ENCODE measurements at places on chromosomes 7 and 10. TPM values are rescaled to one million over a fixed set of nuclear protein-coding genes. Genes with fewer than 3 reads are reported as not detected.

CCDC146 gene
- 4.3 TPM for total RNA-seq

OR2A12 gene
- total RNA-seq, result not detected

SLC26A5 gene
- 1.9 TPM for total RNA-seq

ZNF727 gene
- total RNA-seq, result 5.5 TPM

EN2 gene
- not detected for total RNA-seq

ITGB8 gene
- total RNA-seq, result 4.6 TPM

DRGX gene
- total RNA-seq, result not detected

IFIT1B gene
- not detected for total RNA-seq

UCN3 gene
- total RNA-seq, result 1.2 TPM

TLL2 gene
- not detected for total RNA-seq

FAM24B gene
- 3.6 TPM for total RNA-seq

EPDR1 gene
- 70.3 TPM for total RNA-seq

DNA sequence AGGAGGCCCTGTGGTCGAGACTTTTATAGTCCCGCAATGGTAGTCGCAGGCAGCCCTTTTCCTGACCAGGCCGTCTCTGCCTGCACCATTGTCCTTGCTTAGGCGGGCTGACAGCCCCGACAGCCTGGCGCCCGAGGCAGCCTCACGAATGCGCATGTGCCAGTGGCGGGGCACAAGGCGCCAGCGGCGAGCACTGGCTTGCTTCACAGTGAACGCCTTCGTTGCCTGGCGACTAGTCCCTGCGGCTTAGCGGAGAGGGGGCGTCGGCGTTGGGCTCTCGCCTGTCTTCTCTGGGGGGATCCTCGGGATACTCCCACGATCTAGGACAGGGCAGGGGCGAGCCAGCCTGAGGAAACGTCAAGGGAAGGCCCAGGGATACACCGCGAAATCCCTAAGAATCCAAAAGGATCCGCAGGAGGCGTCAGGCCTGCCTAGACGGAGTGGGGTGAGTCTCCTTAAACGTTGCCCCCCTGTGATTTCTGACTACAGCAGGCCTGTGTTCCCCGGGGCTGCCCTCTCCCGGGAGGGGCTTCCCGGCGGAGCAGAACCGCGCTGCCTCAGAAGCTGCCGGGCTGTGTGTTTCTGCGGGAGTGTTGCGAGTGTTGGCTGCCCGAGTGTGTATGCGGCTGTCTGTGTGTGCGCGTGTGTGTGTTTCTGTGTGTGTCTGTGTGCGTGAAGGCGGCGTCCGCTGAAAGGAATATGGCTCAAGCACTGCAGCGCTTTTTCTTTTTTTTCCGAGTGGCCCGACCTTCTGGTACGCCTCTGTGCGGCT is 20.5 kb upstream of the ZNF273 start:
- peaks cover 19% of the 10 kb centered on the region for H3K27me3 ChIP-seq
- H3K27ac ChIP-seq, result no peak overlapping the region
- DNase-seq, result peak; percentile 78
- H3K4me3 ChIP-seq, result peak overlapping the region; percentile 41

DNA sequence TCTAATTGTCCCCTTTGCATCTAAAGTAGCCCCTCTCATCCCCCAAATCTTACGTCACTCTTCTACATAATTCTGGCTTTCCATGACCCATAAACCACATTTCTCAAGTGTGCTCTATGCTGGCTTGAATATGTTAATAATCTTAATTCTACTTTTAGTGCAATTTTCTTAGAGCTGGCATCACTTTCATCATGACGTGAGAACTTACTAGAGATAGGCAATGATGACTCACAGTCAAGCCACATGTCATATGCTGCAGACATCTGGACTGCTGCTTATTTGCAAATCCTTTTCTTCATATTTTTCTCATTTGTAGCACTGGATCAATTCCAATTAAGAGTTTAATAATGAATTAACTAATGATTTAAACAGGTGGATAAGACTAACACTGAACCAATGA is 260.7 kb upstream of the PRKCQ start:
- H3K27me3 ChIP-seq, result no peaks in the 10 kb centered on the region
- no peaks in the 10 kb centered on the region for H3K4me1 ChIP-seq
- no peak for DNase-seq
- H3K27ac ChIP-seq, result no peak overlapping the region
- no peaks in the 10 kb centered on the region for H3K36me3 ChIP-seq

DNA sequence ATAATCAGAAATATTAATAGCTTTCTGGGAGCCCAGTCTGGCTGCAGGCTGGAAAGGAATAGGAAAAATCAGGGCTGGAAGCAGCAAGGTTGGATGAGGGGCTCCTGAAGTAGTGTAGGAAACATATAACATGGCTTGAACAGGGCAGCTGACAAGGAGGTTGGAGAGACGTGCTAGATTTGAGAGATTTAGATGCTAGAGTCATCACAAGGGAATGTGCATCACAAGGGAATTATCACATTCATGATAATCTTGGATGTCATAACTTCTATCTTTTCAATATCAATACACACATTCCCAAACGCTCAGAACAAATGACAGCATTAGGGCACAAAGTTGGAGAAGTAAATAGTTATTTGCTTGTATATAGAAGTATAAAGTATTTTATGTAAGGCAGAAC is 120.9 kb upstream of the EGFR start:
- H3K27me3 ChIP-seq, result no peaks in the 10 kb centered on the region
- no peak overlapping the region for H3K4me3 ChIP-seq

- H3K36me3 ChIP-seq, result no peaks in the 10 kb centered on the region
- no peak overlapping the region for H3K4me3 ChIP-seq
- peaks cover 69% of the 10 kb centered on the region for H3K4me1 ChIP-seq
- peak overlapping the region; percentile 85 for H3K27ac ChIP-seq
These were observed 61.6 kb downstream of the GRK5 start for GRCh38 chr10:119268871-119269506.

DNA sequence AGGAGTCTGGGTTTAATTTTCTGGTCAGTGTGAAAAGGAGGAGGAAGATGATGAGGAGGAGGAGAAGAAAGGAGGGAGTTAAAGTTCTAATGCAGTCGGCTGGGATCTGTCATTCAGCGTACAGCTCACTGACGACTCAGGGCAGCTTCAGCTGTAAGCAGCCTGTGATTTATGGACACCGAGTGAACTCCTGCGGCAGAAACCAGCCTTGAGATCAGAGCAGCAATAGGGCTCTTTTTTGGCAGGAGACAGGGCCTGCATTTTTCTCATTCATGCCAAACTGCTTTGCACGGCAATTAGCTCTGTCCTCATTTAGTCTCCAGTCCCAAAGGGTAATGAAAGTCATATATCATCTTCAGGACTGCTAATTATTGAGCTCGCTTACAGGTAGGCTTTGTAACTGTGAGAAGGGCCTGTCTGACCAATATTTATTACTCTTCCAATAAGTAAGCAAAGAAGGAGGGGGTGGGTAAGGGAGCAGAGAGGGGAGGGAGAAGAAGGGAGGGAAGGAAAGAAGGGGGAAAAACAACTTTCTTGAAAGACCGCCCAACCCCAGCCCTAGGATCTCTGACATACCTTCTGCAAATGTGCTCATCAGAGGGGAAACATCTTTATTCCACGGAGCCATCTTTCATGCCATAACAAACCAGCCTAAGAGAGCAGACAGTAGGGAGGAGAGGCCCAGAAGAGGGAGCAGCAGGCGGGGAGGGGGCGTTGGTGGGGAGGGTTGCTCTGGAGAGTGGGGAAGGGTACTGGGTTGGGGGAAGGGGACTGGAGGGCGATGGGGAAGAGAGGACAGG is 48.1 kb upstream of the COMTD1 start:
- H3K4me3 ChIP-seq, result no peak overlapping the region
- no peaks in the 10 kb centered on the region for H3K36me3 ChIP-seq
- H3K27ac ChIP-seq, result peak overlapping the region; percentile 47
- H3K4me1 ChIP-seq, result peaks cover 13% of the 10 kb centered on the region
- no peaks in the 10 kb centered on the region for H3K27me3 ChIP-seq

DNA sequence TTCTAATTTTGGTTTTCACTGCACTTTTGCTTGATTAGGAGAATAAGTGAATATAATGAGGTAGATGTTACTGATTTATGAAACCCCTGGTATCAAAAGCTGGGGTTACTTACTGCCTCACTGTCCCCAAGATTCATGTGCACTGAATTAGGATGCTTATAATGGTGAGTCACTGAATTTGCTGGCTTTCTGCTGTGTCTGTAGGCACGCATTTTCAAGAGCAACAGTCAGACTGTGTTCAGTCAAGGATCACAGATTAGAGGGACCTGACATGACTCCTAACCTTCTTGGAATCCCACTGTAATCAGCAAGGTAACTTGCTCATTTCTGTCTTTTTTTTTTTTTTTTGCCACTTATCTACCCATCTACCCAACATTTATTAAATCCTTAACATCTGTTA is 59.7 kb downstream of the GPR85 start:
- no peak for DNase-seq
- no peaks in the 10 kb centered on the region for H3K36me3 ChIP-seq
- H3K27me3 ChIP-seq, result no peaks in the 10 kb centered on the region
- no peak overlapping the region for H3K4me3 ChIP-seq

GRCh38 chr10:12703126-12703525 is 298.4 kb downstream of the CCDC3 start:
- DNase-seq, result no peak
- H3K36me3 ChIP-seq, result no peaks in the 10 kb centered on the region
- no peaks in the 10 kb centered on the region for H3K27me3 ChIP-seq
- H3K4me1 ChIP-seq, result peaks cover 24% of the 10 kb centered on the region
- H3K27ac ChIP-seq, result no peak overlapping the region

DNA sequence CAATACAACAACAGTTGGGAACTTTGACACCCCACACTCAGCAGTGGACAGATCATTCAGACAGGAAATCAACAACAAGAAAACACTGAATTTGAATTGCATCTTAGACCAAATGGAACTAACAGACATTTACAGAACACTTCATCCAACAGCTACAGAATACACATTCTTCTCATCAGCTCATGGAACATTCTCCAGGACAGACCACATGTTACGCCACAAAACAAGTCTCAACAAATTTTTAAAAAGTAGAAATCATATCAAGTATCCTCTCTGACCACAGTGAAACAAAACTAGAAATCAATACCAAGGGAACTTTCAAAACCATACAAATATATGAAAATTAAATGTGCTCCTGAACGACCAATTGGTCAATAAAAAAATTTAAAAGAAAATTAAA is 212.3 kb downstream of the DNAJC1 start:
- H3K4me3 ChIP-seq, result no peak overlapping the region
- H3K36me3 ChIP-seq, result no peaks in the 10 kb centered on the region
- DNase-seq, result no peak
- no peaks in the 10 kb centered on the region for H3K27me3 ChIP-seq

DNA sequence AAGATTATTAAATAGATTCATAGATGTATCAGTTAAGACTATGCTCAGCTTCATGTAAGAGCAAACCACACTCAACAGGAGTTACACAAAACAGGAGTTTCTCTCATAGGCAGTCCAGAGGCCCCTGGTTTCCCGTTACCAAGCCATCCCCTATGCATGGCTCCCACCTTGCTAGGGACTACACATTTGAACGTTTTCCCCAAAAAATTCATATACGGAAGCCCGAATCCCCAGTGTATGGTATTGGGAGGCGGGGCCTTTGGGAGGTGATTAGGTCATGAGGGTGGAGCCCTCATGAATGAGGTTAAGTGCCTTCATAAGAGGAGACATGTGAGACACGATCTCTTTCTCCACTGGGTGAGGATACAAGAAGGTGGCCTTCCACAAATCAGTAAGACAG is 29.1 kb downstream of the RSU1 start:
- no peak overlapping the region for H3K27ac ChIP-seq
- no peak overlapping the region for H3K4me3 ChIP-seq
- no peaks in the 10 kb centered on the region for H3K36me3 ChIP-seq
- no peaks in the 10 kb centered on the region for H3K27me3 ChIP-seq
- no peak for DNase-seq
- H3K4me1 ChIP-seq, result no peaks in the 10 kb centered on the region
